ENCODE measurements at places on chromosomes 6 and 20.

- DNase-seq: no peak
Observed at GRCh38 chr6:142773324-142773723, 171.7 kb downstream of the HIVEP2 start.

DNA sequence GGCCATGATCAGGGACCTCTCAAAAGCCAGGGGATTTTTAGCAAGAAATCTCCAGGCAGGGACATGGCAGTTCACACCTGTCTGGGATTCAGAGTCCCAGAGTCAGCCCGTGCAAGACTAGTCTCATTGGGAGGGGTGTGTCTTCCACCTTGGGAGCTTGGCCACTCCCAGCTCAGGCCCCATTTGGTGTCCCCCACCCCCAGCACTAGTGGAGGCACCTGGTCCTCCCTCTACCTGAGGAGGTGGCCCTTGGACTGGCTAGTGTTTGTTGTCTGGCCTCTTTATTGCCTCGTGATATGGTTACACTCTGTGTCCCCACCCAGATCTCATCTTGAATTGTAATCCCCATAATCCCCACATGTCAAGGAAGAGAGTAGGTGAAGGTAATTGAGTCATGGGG is 140.8 kb upstream of the PHACTR3 start:
- no peak for DNase-seq

DNA sequence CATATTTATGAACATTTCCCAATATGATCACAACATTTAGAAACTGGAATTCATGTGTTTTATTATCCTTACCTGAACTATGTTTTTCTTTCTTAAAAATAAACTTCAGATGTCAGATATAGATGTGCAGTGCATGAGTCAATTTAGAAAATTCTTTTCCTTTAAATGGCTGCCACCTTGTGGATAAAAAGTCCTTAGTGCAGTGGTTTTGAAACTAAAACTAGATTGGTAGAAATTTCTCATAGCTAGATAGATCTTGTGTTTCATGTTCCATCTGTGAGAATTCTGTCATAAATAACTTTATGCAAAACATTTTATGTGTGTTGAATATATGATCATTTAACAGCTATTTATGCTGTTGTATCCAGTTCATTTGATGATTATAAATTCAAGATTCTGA is 134.9 kb downstream of the KLHL32 start:
- no peak for DNase-seq

DNA sequence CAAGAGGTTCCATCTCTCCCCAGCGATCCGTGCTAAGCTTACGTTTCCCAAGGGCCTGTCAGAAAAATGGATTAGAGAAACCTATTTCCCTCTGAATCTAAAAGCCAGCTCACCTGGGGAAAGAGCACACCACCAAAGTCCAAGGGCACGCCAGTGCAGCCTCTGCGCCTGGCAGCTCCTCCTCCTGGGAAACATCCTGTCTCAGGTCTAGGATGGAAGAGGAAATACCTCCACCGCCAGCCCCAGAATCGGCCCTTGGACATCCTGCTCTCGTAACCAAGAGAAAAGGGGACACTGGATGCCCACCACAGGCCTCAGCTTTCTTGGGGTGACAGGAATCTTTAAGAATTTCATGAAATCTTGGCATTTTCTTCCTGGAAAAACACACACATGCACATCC is 18.7 kb downstream of the RAMACL start:
- no peak for DNase-seq

- no peak for DNase-seq
Observed at GRCh38 chr6:13971303-13971702, 46.6 kb downstream of the RNF182 start.

DNA sequence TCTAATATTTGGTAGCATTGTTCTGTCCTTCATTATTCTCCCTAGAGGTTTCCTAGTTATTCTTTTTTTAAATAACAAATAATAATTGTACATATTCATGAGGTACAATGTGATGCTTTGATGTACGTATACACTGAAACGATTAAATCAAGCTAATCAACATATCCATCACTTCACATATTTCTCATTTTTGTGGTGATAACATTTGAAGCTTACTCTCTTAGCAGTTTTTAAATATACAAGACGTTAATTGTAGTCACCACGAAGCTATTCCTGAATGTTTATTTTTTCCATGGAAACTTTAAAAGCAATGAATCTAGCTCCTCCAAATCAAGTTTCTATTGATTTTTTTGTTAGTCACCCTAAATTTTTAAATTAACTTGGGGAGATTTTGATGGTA is 116.5 kb upstream of the PRND start:
- DNase-seq: no peak

GRCh38 chr6:100719883-100720682 is 161.0 kb downstream of the ASCC3 start:
- DNase-seq: no peak

- no peak for DNase-seq
Observed at GRCh38 chr6:3541006-3541585, 84.2 kb upstream of the SLC22A23 start.

DNA sequence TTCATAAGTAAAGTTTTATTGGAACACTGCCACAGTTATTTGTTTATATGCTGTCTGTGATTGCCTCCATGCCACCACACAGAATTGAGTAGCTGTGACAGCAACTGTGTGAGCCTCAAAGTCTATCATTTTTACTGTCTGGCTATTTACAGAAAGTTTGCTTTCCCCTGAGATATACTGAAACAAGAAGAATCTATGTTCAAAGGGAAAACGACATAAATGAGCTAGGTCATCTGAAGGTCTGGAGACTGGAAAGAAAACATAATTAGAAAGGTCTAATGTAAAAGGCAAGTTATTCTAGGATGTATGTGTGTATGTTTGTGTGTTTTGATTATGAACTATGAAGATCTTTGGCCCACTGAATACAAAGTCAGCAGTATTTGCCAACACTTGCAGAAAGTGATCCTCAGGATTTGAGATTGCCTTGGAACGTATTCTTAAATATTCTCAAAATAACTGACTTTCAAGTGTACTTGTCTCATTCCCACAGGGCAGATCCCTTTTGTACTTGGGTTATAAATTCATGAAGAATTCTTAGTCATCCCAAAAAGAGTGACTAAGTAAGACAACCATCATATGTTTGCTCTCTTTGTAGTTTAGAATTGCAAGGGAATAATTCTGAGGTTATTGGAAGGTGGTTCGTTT is 677.7 kb downstream of the DOK5 start:
- DNase-seq: no peak

DNA sequence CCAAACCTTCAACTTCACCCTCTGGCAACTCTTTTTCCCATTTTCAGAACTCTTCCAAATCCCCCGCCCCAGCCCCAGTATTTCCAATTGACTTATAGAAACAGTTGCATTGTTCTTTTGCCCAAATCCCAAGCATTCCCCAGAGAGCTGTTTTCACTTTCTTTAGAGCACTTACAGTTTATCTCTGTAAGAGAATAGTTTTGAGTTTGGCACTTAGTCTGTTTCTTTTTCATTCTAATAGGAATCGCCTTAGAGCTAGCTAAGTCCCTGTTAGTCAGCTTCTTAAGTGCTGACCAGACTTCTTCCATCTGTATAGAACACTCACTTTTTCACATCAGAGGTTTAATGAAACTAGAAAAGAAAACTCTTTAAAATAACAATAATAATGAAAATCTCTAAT is 374.2 kb upstream of the FLRT3 start:
- DNase-seq: no peak

GRCh38 chr20:14667226-14667625 is 329.8 kb upstream of the FLRT3 start:
- DNase-seq: no peak

GRCh38 chr6:67974931-67975330 is 660.2 kb upstream of the ADGRB3 start:
- no peak for DNase-seq

DNA sequence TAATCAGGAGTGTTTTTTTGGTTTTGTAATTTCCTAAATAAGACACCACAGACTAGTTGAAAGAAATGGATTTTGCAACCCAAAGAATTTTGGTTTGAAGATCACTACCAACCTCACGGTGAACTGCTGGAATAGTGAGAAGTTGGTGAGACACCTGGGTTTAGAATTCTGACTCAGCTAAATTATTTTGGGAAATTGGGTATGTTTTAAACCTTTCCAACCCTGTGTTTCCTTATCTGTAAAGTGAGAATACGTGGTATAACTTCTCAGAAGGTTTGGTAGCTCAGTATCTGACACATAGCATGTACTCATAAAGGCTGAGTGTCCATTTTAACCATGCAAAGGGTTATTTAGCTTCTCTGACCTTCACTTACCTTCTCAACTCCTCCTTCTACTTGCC is 261.9 kb downstream of the FOXA2 start:
- no peak for DNase-seq

GRCh38 chr6:75934643-75935472 is 137.6 kb downstream of the IMPG1 start:
- peak; percentile 59 for DNase-seq

DNA sequence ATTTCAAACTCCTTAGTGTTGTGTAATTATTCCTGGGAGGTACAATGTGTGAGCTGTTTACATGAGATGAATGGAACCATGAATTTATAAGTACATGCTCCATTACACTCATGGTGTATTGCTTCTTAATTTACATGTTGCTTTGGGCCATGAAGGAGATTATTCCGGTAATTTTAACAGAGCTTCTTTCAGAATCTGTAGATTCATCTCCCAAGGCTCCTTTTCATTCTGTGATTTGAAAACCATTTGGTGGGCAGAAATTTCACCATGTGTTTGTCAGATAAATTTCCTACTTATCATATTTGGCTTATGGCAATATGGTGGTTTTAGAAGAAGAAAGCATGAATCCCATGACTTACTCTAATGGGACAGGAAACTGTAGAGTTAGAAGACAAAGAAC is 421.6 kb upstream of the EYS start:
- DNase-seq: no peak
